ENCODE measurements at places on chromosomes 2 and 18.

DNA sequence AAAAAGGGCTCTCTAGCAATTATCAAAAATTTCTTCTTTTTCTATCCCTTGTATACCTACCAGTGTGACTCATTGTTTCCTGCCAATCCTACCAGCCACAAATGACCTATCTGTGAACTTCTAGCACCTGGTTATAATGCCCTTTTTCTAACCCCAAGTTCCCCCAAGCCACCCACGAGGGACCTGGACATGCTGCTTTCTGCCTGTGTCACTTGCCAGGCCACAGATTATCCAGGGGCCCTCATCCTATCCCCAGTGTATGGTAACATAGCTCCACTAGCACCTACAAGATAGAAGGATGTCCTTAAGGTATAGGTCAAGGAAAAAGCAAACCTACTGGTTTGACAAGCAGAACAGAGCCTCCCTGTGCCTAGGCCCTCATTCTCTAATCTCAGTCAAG lies 26.8 kb downstream of the AAK1 start:
- DNase-seq = peak; percentile 30

DNA sequence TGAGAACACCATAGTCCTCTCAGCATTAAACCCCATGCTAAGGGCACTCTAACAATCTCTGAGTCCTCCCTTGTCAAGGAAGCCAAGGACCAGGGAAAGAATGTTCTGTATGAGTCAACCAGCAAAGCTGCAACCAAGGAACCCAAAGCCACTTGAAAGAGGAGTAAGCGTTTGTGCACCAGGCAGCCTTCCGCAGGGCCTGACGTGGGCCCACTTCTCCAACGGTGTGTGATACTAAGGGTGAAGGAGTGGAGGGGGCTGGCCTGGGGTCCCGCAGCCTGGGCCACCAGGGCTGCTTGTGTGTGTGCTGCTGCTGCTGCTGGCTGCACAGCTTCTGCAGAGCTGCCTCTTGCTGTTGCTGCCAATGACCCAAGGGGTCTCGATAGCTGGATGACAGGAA lies 30.1 kb upstream of the GALNT14 start:
- DNase-seq = no peak

GRCh38 chr2:215579809-215580208 lies 143.9 kb upstream of the FN1 start:
- no peak for DNase-seq

DNA sequence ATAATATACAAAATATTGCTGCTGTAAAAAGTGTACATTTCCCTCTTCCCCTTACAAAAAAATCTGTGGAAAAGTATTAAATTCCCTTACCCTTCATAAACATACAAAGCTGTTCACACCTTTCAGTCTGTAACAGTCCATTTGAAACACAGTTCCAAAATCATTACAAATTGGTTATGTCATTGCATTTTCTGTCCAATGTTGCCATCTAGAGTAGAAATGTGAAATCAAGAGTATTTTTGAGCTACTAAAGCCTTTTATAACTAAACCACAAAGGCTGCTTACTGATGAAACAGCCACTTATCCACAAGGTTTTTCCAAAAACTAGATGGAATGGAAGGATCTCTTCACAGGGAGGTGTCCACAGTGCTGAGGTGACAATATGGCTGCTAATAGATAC lies 72.5 kb downstream of the SS18 start:
- no peak for DNase-seq

GRCh38 chr2:8152392-8153257 lies 529.2 kb upstream of the ID2 start:
- no peak for DNase-seq

GRCh38 chr18:61196750-61197149 lies 136.5 kb upstream of the CDH20 start:
- DNase-seq = no peak

GRCh38 chr2:174590928-174591648 lies 6.5 kb downstream of the WIPF1 start:
- no peak for DNase-seq

DNA sequence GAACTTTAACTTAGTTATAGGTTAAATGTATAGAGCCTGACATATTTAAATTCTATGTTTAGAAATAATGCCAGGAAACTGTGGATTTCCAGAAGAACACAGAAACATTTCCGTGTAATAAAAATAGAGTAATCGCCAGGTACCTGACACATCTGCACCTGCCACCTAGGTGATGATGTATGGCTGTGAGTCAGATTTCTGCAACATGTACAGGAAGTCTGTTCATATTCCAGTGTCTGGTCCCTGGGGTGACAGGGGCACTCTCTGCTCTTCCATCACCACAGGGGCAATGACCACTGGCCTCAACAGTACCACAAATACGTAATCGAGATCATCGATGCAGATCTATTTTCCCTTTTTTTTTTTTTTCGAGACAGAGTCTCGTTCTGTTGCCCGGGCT lies 101.1 kb upstream of the LPIN2 start:
- no peak for DNase-seq

- peak; percentile 70 for DNase-seq
These were observed 96.7 kb downstream of the CCDC148 start for GRCh38 chr2:158359846-158360245.

DNA sequence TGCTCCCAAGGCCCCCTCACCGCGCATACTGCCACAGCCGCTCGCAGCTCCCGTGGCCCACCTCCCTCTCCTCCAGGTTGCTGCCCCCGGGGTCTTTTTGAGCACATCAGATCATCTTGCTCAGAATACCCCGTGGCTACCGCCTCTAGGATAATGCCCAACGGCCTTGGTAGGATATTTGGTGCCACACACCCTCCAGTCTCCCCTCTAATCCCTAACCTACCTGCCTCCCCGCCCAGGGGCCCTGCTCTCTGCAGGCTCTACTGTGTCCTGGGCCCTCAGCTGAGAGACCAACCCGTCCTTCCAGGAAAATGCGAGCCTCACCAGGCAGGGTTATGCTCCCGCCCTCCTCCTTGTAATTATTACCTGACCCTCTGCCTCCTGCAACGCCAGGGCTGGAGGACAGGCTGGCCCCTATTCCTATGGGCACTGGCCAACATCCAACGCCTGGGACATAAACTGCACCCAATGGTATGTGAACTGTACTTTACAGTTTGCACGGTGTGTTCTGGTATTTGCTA lies 1.5 kb upstream of the MTCL1 start:
- peak; percentile 65 for DNase-seq

DNA sequence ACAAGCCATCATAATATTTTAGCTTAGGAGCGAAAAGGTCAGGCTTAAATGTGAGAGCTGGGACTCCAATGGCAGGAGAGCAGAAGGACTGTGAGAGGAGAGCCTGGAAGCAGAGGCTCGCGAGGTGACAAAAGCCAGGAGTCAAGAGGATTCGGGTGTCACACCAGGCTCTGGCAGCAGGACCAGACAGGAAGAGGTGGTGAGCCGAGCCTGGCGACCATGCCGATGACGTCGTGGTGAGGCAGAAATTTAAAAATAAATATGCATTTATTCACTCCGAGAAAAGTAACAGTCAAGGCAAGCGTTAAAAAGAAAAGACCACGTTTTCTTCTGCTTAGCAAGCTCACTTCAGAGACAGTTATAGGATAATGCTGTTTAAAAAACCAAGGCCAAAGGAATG lies 31.3 kb upstream of the ZNF236 start:
- no peak for DNase-seq

GRCh38 chr2:57867730-57868129 lies 178.9 kb upstream of the VRK2 start:
- no peak for DNase-seq

DNA sequence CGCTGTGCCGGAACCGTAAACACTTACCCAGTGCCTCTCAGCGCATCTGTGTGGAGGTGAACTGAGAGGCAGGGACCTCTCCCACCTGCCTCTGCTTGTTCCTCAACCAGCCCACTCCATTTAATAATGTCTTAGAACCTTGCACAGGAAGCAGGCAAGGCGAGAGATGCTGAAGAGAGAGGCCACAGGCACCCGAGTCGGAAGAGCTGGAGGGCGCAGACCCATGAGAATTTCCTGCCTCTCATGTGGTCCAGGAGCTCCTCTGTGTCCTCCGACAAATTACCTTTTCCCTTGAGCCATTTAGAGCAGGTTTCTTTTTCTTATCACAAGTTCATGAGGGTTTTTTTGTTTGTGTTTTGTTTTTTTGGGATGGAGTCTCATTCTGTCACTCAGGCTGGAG lies 4.9 kb upstream of the RFX8 start:
- no peak for DNase-seq

DNA sequence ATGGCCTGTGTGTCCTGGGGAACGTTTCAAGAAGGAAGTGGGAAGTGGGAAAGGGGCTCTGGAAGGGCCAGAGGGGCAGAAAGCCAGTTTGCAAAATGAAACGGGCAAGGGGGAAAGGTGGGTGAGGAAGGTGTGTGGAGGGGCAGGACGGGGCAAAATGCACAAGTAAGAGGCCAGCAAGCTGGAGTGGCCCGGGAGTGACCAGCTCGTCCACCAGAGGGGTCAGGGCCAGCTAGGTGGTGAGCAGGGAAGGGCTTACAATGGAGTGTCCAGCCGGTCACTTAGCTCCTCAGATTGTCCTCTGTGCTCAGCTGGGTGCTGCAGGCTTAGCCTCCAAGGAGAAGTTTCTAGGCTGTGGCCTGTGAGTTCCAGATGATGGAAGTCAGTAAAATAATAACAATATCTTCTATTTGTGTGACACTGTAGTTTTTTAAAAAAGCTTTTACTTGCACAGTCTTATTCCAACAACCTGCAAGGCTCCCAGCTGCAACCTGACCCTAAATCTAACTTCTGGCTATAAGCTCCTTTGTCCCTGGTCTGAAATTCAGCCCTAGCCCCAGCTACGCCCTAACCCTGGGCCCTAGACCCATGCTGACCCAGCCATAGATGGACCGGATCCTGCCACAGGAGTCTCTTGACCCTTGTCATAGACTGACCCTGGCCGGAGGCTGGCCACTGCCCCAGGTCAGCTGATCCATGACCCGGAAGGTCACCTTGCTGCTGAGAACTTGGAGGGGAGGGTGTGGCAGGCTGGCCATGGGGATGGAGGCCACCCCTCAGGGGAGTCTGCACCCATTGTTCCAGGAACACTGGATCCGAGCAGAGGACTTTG lies 29.2 kb downstream of the MYO7B start:
- DNase-seq = no peak

- no peak for DNase-seq
These were observed 101.0 kb downstream of the SLC25A12 start for GRCh38 chr2:171792886-171793580.

GRCh38 chr2:239046822-239047221 lies 198.9 kb downstream of the TWIST2 start:
- no peak for DNase-seq

GRCh38 chr2:104708967-104709366 lies 144.9 kb upstream of the POU3F3 start:
- no peak for DNase-seq

DNA sequence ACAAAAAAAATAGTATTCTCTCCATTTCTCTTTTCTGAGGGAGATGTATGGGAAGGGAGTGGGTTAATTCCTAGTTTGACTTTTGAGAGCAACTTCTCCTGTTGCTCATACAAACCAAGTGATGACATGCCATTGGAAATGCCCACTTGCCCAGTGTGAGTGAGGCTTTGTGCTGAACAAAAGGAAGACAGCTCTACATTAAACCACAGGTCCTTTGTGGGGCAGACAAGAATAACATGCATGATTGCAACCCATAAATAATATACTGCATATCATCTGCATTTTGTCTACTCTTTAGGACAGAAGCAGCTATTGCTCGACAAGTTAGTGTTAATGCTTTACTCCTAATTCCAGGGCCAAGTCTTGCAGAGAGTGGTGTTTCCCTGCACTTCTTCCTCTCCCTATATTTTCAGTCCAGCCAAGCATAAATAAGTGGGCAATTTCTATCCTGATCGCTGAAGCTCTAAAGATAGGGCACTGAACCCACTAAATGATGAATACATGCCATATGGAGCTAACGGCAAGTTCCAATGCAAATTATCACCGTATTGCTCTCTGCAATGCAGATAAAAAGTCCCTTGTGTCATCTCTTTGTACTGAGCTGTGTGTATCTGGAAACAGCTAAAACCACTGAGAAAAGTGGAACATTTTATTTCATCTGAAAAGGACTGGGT lies 19.4 kb upstream of the EHBP1 start:
- no peak for DNase-seq

DNA sequence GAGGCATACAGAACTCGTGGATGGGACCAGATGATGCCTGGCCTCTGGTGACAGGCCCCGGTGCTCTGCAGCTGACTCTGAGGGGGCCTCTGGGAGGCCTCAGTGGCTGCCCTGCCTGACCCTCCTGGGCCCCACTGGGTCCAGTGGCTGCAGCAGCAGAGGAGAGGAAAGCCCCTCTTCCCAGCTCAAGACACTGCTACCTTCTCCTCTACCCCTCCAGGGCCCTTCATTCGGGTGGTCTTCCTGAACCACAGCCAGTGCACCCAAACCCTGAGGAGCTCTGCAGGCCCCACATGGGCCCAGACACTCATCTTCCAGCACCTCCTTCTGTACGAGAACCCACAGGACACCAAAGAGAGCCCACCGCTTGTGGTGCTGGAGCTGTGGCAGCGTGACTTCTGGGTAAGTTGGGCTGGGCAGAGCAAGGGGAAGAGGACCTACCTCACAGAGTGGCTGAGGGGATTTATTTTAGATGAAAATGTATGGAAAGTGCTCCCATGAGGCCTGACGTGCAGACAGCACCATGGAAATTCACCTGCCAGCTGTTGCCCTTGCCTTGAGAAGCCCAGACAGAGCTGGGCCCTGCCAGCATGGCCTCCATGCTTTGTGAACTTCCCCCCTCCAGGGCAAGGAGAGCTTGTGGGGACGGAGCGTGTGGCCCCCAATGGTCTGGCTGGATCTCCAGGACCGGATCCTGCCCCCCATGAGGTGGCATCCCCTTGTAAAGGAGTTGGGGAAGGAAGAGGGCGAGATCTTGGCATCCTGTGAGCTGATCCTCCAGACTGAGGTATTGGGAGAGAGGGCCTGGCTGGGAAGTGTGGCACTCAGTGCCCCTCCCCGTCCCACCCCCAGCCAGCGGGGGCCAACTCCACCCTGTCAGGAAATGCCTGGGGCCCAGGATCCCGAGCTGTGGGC lies 46.3 kb downstream of the LMAN2L start:
- no peak for DNase-seq

GRCh38 chr2:40315683-40316082 lies 136.2 kb downstream of the SLC8A1 start:
- DNase-seq = no peak

- peak; percentile 62 for DNase-seq
These were observed 384.5 kb downstream of the MTX2 start for GRCh38 chr2:176653479-176654443.

DNA sequence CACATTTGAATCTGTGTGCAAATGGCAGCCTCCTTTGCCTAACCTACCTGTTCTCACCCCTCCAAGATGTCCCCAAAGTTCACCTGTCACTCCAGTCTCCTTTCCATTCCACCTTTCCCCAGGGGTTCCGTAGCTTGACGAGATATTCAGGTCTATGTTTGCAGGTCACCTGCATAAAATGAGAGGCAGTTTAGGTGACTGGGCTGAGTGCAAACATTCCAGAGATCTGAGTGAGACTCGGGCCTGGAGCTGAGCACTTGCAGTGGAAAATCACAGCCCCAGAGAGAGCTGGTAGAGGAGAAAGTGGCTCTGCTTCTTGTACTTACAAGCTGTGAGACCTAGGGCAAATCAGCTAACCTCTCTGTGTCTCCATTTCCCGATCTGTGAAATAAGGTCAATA lies 20.1 kb downstream of the CAPN14 start:
- no peak for DNase-seq

Measured in RCC 7860 (cell line).